ENCODE measurements at places on chromosomes 16 and 17.
A peak's percentile ranks its signal among the peaks of the same experiment; 100 is the strongest.

DNA sequence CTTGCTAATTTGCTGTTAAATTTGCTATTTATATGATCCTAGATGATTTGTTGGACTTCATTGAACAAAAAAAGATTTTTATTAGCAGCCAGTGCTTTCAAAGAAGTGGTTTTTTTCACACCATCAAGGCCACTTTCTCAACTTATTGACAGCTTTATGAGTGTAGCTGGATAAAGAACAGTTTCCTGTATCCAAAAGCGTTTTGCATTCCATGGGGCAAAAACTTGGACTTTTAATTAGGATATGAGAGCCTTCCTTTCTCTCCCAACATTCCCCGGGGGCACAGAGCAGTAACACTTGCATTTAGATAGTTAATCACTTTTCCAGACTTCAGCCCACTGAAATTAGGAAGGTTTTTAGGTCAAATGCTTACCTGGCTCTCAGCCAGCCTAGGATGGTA is 177.1 kb upstream of the ELAC2 start:
- DNase-seq: no peak

- no peak for DNase-seq
Measured at GRCh38 chr16:9840761-9841665, 341.2 kb downstream of the GRIN2A start.

- no peak for DNase-seq
Measured at GRCh38 chr17:2063261-2064146, 8.6 kb downstream of the HIC1 start.

GRCh38 chr16:23368469-23368868 is 66.4 kb downstream of the SCNN1B start:
- no peak for DNase-seq

- DNase-seq: peak; percentile 1
Measured at GRCh38 chr17:77897741-77898301, 60.7 kb upstream of the TNRC6C start.

GRCh38 chr17:60743799-60744198 is 66.1 kb downstream of the BCAS3 start:
- no peak for DNase-seq

DNA sequence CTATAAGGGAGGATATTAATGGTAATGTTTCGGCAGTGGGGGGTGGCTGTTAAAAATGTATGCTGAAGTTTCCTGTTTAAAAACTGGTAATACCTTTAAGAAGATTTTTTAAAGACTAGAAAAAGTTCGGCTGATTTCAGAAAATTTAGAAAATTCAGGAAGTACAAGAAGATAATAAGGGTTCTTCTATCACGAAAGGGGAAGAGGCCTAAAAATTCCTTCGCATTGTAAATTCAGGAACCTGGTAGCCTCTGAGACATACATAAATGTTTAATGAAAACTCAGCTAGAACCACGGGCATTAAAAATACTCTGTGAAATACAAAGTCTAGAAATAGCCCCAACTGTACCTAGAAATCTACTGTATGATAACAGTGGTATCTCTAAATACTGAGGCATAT is 181.2 kb downstream of the PARN start:
- no peak for DNase-seq

- DNase-seq: peak; percentile 91
Measured at GRCh38 chr17:79391376-79392233, 219.2 kb downstream of the RBFOX3 start.

DNA sequence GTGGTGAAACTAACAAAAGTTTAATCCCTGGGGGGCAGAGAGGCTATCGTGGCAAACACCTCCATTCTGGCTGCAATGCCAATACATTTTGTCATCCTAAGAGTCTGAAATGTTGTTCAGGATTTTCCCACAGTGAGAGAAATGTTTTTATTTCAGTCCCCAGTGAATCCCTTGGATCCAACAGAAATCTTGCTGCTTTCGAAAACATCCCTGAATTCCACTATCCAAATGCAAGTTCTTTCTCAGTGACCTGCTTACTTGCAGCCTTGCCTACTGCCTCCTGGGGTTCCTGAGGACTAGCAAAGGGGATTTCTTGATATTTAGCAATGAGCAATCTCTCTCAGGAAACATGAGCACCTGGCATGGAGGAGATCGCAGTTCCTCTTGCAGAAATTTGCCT is 202.1 kb upstream of the IRX3 start:
- no peak for DNase-seq

DNA sequence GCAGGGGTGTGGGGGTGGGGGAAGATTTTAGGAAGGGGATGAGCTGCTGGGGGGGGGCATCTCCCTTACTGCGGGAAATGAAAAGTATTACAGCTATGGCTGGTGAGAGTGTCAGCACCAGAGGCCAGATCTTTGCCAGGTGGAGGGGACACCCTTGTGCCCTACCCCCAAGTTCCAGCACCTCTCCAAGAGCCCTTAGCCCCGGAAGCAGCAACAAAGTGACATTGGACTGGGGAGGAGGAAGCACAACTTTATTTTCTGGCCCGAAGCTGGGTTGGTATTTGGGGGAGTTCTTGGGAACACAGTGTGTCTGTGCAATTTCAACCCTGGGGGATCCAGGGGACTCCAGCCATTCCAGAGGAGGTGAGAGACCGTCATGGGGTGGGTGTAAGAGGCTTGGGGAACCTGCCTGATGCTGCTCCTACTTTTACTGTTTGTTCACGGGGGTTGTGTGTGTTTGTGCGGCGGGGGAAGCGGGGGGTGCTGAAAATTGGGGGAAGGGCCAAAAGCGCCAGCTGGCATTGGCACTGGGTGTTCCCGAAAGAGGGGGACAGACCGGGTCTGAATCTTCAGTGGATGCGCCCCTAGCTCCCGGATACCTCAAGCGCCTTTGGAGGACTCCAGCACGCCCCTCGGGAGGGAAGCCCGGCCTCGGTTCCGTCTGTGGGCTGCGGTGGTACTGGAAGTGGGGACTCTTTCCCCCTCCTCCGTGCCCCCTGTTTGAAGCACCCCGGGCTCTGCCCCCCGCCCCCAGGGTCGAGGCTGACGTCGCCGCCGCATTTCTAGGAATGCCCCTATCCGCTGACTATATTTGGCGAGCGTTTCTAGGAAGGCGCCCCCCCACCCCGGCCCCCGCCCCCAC is 230.3 kb downstream of the MRTFB start:
- peak; percentile 42 for DNase-seq

GRCh38 chr16:66155933-66156332 is 210.6 kb upstream of the CDH5 start:
- DNase-seq: no peak

- DNase-seq: no peak
Measured at GRCh38 chr16:71923941-71924690, 28.8 kb downstream of the IST1 start.

GRCh38 chr16:85528528-85529387 is 84.4 kb upstream of the GSE1 start:
- no peak for DNase-seq

GRCh38 chr16:58384437-58385055 is 7.7 kb upstream of the GINS3 start:
- DNase-seq: no peak

- no peak for DNase-seq
Measured at GRCh38 chr17:38712593-38712992, 7.5 kb downstream of the MLLT6 start.

DNA sequence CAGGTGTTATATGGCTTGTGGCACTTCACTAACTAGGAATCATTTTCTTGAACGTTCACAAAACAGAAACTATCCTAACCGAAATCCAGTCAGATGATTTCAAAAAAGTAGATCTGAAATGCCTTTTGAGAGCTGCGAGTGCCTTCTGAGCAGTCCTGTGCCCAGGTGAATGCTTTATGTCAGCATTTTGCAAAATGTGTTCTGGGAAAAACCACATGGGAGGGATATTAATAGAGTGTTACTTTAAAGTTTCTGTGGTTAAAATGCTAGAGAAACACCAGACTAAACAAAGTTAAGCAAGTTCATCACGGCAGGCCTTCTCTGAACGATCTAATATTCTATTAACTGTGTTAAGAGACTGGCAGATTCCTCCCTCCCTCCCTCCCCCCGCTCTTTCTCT is 15.8 kb upstream of the RGS9 start:
- no peak for DNase-seq

DNA sequence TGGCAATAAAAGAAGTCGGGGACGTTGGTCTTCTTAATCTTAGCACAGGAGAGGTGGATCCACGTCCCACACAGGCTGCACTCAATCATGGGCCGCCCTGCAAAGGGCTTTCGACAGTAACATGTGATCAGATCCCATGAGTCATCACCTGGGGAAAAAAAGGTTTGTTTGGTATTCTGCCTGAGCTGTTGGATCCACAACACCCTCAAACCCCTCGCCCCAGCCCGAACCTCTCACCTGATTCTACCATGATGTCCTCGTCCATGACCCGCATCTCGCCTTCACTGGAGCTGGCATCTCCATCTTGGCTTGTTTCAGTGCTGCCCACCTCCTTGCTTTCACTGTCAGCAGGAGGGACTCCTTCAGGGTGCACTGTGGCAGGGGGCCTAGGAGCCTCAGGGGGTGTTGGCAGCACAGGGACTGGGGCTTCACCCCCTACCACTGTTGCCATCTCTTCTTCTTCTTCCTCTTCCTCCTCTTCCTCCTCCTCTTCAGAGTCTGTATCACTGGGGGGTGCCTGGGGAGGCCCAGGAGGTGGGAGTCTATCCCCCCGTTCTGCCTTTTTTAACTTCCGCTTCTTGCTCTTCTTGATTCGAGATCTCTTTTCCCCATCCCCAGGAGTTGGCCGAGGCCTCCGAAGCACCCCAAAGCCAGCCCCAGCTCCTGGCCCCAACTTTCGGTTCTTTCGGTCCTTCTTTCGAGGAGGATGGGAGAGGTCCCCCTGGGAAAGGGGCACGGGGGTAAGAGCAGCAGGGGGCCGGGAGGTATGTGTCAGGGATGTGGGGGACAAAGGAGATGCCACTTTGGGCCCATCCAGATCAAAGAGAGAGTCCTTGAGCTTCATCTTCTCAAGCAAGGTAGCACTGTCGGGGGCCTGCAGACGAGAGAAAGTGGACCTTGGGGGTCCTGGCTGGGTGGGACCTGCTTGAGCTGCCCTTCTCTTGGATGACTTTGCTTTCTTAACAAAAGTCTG is 1.7 kb upstream of the DVL2 start:
- DNase-seq: no peak

GRCh38 chr16:11260596-11260966 is 4.6 kb upstream of the SOCS1 start:
- no peak for DNase-seq

GRCh38 chr17:33701910-33702309 is 408.8 kb upstream of the ASIC2 start:
- no peak for DNase-seq

DNA sequence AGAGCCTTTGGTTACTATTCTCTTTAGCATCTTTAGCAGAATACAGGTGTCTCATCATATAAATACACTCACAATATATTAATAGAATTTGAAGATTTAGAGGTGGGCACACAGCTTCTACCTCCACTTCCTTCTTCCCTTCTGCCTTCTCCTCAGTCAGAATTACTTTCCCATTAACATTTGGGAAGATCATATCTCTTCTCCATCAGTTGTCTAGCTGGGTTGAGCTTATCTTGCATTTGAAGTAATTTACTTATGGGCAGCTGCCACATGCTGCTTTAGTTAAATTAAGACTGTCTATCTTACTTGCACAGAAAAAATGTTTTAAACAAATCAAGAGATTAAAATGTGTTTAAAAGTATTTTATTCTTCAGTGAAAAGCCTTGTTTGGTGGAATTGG is 110.1 kb upstream of the ASIC2 start:
- no peak for DNase-seq

DNA sequence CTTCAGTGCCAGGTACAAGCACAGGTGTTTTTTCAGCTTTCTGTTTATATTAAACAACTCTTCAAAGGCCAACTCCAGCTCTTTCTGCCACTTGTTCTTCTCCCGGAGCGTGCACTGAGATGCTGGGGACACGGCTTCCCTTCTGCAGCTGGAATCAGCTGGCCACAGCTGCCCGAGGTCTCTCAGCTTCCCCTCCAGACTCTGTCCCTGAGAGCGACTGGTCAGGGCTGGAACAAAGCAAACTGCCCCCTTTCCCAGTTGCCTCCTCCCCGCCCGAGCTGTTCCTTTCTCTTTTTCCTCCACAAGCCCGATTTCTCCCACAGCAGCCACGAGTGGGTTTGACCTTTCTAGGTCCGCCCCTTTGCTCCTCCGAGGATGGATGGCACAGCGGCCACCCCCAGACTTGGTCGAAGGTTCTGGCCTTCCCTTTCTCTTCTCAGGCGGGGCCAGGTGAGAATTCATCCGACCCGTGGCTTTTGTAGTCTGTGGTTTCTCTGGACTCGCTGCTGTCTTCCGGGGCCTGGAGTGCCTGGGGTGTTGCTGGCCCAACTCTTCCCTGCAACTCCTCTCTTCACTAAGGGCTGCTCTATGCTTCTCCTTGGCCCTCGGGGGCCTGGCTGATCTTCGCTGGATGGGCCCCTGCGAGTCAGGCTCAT is 11.5 kb downstream of the CEP295NL start:
- no peak for DNase-seq

- no peak for DNase-seq
Measured at GRCh38 chr17:4001048-4001590, 36.9 kb upstream of the ATP2A3 start.

GRCh38 chr17:12646761-12647422 is 18.8 kb upstream of the MYOCD start:
- no peak for DNase-seq

- DNase-seq: no peak
Measured at GRCh38 chr16:83407928-83408327, 399.9 kb upstream of the HSBP1 start.

GRCh38 chr17:49101054-49101534 is 31.5 kb upstream of the B4GALNT2 start:
- no peak for DNase-seq

- no peak for DNase-seq
Measured at GRCh38 chr17:11954936-11955335, 42.3 kb downstream of the ZNF18 start.

DNA sequence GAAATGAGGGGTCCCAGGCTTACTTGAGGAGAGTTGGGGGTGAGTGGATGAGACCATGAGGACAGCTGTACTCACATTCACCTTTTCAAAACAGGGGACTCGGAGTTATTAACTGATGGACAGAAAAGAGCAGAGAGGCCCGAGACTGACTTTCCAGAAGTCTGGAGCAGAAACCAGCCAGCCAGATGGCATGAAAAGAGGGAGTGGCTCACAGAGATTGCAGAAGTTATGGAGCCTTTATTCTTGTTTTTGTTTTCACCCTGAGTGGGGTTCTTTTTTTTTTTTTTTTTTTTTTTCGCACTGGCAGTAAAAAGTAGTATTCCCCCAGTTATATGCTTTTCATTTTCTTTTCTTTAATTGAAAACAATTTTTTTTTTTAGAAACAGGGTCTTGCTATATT is 18.9 kb downstream of the TVP23A start:
- DNase-seq: no peak

DNA sequence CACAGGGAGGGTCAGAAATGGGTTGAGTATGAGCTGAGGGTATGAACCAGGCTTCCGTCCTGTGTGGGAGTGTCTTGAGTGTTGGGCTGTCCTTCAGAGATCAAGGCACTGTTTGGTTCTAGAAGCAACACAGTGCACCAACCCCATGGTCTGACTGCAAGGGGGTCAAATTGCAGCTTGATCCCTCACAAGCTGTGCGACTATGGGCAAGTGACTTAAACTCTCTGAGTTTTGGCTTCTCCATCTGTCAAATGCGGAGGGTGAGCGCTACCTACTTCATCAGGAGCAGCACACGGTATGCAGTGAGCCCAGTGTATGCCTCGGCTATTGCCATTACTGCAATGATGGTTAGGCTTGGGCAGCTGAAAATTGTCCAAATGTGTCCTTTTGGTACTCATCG is 21.0 kb downstream of the SEC14L5 start:
- no peak for DNase-seq

- DNase-seq: no peak
Measured at GRCh38 chr16:61403386-61403785, 632.9 kb downstream of the CDH8 start.
